Stimulated activated CD8-positive, alpha-beta memory T cell treated with anti-CD3 and anti-CD28 coated beads, Interleukin-15, amount 100 ng/mL, for 4 hours (primary cell): ENCODE measurements at places on chromosomes 3 and 15.

- no peak for DNase-seq
These were observed 64.9 kb upstream of the POLG start for GRCh38 chr15:89399238-89400115.

- no peak for DNase-seq
These were observed 238.6 kb upstream of the SOX14 start for GRCh38 chr3:137525471-137525870.

DNA sequence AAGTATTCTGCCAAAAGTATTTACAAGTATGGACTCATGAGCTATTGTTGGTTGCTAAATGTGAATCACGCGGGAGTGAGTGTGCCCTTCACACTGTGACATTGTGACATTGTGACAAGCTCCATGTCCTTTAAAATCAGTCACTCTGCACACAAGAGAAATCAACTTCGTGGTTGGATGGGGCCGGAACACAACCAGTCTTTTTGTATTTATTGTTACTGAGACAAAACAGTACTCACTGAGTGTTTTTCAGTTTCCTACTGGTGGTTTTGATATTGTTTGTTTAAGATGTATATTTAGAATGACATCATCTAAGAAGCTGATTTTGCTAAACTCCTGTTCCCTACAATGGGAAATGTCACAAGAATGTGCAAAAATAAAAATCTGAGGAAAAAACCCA, 30.3 kb downstream of the SYNM start:
- DNase-seq: no peak

DNA sequence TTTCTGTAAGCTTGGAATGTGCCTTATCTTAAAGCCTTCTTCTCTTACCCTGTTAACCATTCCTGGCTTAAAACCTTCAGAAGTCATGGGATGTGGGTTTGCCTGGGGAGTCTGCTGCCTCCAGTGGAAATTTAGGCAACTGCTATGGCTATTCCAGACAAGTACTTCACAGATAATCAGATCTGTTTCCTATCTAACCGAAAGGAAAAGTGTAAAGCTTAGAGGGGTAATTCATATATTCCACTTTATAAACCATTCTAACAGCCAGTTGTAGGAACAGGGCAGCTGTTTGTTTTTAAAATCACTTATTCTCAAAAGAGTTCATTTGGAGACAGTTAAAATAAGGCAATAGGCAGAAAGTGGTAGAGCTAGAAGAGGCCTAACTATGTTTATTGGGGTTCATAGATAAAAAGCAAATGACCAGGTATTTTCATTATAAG, 219.9 kb downstream of the TCF12 start:
- DNase-seq: no peak
